ENCODE measurements at places on chromosomes 3 and 15. TPM values are rescaled to one million over a fixed set of nuclear protein-coding genes. Genes with fewer than 3 reads are reported as not detected.

DNA sequence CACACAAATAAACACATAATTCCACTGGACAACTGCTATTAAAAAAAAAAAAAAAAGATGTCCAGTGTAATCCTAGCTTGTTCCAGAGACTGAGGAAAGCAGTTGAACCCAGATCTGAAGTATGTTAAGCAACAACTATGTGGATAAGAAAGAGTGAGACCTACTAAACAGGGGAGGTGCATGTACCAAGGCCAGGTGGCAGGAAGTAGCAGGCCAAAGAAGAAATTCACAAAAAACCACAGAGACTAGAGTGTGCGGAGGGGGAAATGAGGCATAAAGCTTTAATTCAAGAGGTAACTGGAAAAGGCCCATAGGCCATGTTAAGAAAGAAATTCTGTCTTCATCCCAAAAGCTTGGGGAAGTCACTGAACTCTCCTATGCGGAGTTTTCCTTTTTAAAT lies 490.0 kb downstream of the NAALADL2 start:
- no peak for DNase-seq

GRCh38 chr3:170054204-170054603 lies 16.4 kb downstream of the GPR160 start:
- no peak for DNase-seq

DNA sequence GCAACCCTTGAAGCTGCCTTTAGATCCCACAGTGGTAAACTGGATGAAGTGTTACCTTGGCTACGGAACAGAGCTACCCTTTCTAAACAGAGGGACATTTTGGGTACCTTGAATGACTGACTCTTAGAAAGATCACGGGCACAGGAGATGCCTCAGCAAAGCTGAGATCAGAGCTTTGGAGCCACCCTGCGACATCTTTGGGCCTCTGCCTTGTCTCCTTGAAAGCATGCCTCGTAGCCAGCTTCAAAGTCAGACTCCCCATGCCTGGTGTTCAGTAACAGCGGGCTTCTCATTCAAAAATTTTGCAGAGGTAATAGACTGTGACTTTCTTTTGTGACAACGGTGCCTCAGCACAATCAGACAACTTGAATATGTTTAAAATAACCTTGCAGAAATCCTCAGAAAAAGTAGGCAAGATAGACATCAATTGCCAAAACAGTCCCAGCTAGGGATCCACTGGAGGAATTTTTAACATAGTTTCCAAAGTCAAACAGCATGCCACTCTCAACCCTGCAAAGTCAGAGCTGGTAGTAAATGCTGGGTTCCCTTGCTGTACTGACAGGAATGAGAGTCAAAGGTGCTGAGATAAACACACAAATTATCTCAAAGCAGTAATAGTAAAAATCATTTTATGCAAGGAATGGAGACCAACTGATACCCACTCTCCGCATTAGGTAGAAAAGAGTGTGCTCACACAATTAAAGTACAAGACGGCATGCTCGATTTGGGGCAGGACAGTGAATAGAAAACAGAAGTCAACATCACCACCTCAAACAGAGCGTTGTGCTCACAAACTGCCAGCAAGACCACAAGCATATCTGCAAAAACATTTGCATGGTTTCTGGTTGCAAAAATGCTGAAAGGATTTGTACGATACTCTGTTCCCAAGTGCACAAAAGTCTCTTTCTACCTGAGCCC lies 82.1 kb downstream of the MYO1E start:
- DNase-seq: no peak

DNA sequence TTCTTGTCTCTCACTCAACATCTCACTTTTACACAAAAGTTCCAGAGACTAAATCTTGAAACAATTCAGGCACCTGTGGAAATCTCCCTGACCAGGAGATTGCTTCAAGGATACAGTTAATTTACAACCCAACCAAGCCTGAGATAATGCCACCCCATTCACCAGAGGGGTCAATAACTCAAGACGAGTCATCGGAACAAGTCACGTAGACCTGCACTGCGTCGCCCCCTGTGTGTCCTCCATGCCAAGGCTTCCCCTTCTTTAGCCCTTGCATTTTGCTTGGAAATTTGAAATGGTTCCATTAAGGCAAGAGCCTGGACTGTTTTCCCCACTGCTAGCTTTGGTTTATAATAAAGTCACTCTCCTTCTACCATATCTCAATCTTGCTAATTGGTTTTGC lies 129.0 kb upstream of the NEO1 start:
- DNase-seq: no peak

GRCh38 chr3:149282836-149283235 lies 50.6 kb downstream of the TM4SF18 start:
- DNase-seq: no peak

- DNase-seq: no peak
Observed at GRCh38 chr15:40355976-40356585, 1.9 kb upstream of the DISP2 start.

DNA sequence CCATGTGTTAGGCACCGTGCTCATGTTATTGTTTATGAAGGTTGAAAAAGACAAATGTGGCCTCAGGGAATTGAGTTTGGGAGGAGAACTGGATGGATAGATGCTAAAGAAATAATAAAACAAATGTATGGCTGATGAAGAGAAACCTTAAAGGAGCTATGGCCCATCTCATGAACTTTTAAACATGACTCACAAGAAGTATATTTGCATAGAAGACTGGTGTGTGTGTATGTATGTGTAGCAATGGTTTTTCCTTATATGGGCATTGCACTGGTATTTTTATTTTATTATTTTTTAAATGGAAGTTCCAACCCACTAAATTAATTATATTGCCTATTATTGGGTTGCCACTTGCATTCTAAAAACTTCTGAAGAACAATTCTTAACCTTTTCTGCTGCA lies 31.1 kb downstream of the CACNA2D3 start:
- no peak for DNase-seq

- DNase-seq: no peak
Observed at GRCh38 chr15:76860201-76860600, 44.9 kb downstream of the SCAPER start.

GRCh38 chr3:170622369-170623159 lies 36.7 kb upstream of the SLC7A14 start:
- peak; percentile 51 for DNase-seq

- DNase-seq: no peak
Observed at GRCh38 chr3:14064910-14065309, 59.8 kb downstream of the CHCHD4 start.

DNA sequence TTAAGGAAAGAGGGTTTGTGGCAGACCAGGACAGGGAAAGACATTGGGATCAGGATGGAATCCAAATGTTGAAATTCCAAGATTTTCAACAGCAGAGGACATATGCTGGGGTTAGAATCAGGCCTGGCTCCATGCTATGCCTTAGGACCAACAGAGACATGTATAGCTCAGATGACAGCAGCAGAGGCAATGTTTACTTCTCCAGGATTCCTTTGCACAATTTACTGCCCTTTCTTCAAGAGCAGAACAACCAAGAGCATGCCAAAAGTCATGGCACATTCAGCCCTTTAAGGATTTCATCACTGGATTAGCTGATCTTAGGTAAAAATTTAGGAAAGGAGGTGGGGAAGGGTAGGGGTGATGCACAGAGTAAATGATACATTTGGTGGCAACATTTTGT lies 69.6 kb upstream of the GSK3B start:
- DNase-seq: no peak

GRCh38 chr3:5543047-5543446 lies 355.5 kb downstream of the EDEM1 start:
- DNase-seq: no peak

GRCh38 chr3:160661660-160662059 lies 15.3 kb upstream of the ARL14 start:
- no peak for DNase-seq

DNA sequence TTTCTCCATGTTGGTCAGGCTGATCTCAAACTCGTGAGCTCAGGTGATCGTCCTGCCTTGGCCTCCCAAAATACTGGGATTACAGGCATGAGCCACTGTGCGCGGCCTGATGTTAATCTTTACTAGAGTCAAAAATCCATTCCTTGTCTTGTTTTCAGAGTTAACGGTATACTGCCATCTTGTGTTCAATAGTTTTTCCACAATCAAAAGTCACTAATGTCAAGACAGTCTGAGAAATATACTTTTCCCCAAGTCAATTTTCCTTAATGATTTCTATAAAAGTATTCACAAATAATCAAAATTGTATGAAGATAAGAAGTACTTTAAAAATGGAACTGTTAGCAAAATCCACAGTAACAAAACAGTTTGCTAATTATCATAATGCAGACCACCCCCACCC lies 8.5 kb downstream of the CRBN start:
- DNase-seq: no peak

GRCh38 chr3:65246561-65246960 lies 558.8 kb upstream of the ADAMTS9 start:
- no peak for DNase-seq

DNA sequence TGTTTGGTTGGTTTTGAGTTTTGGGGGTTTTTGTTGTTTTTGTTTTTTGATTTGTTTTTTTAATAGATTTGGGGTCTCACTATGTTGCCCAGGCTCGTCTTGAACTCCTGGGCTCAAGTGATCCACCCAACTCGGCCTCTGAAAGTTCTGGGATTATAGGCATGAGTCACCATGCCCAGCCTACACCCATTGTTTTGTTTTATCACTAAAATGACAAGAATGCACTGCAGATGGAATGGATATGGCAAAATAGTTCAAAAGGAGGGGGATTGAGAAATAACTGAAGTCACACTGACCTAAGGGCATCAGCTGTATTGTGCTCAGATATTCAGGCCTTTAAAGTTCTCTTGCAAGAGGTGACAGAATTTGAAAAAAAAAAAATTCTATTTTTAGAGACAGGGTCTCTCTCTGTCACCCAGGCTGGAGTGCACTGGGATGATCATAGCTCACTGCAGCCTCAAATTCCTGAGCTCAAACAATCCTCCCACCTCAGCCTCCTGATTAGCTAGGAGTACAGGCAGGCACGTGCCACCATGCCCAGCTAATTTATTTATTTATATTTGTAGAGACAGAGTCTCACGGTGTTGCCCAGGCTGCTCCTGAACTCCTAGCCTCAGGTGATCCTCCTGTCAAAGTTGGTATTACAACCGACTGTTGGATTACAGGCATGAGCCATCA lies 4.4 kb upstream of the RASA2 start:
- no peak for DNase-seq

GRCh38 chr3:98223907-98224672 lies 40.0 kb upstream of the OR5H6 start:
- no peak for DNase-seq

DNA sequence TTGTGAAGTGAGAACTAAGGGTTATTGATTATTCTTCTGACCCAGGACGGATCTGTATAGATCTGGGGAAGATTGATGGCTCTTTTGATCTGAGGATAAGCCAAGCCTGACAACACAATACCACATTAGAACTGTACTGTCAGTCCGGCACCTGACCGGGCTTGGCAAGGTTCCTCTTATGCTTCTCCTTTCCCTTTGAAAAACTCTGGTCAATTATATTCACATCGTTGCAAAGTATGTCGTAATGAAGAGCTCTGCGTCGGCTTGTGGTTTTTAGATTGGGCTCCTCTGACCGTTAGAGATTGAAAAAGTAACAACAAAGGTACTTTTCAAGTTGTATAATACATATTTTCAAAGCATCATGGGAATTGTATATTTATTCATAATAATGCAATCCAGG lies 389.8 kb downstream of the NR2F2 start:
- no peak for DNase-seq

DNA sequence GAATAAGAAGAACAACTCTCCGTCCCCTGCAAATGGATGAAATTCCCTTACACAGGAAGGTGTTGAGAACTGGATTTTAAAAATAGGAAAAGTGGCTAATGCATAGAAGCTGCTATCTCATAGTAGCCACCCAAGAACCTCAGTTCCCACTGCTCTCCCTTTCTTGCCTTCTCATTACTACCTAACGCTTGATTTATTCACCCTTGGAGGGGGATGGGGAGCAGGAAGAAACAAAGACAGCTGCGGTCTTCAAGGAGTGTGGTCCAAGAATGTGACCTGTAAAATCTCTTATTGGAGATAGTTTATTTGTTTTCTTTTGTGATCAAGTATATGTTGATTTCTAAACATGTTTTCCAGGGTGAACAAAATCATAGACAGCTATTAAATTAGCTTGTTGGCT lies 274.1 kb upstream of the CTNNB1 start:
- no peak for DNase-seq

DNA sequence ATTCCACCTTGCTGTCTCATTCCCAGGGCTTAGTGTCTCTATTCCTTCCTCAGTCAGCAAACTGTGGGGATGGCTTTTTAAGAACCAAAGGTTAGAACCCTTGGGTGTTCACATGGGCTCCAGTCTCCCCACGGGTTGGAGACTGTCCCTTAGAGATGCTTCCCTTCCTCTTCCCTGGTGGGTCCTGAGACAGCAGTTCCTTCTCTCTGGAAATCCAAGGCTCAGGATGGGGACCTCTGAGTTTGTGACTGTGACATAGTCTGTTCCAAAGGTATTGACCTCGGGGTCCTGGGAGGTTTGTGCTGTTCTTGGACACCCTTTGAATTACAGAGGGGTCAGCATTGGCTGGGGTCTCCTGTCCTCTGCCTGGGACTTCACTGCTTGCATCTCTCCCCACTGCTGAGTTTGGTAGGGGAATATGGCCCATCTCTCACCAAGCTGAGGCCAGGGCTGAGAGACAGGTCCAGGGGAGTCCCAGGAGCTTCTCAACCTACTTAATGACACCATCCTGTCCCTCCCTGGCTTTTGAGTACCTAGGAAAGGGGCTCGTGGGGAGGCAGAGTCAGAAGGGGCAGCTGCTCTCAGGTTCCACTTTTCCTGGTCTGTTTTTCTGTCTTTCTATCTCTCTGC lies 1.5 kb downstream of the GRM2 start:
- no peak for DNase-seq

The ARL13B gene
- 6.5 TPM for polyA plus RNA-seq

The CSPG4 gene
- polyA plus RNA-seq: 3.3 TPM

The ZDHHC23 gene
- 2.9 TPM for polyA plus RNA-seq

The CCR9 gene
- not detected for polyA plus RNA-seq

The TLR9 gene
- 0.15 TPM for polyA plus RNA-seq

The SERP1 gene
- polyA plus RNA-seq: 87.1 TPM

The SLC6A6 gene
- polyA plus RNA-seq: 37.6 TPM

The GOLGA6L10 gene
- polyA plus RNA-seq: 1.7 TPM

The FBXW12 gene
- polyA plus RNA-seq: not detected

The LMLN gene
- polyA plus RNA-seq: 7.0 TPM

The ADAMTSL3 gene
- 0.96 TPM for polyA plus RNA-seq

The OR5K2 gene
- polyA plus RNA-seq: not detected

The SPTSSB gene
- polyA plus RNA-seq: 2.5 TPM

The PLA2G4E gene
- polyA plus RNA-seq: not detected

The GRAMD1C gene
- 0.75 TPM for polyA plus RNA-seq

The PAQR9 gene
- polyA plus RNA-seq: 0.04 TPM

The BFSP2 gene
- polyA plus RNA-seq: not detected

The HES1 gene
- 35.0 TPM for polyA plus RNA-seq
